Hindlimb muscle (tissue), 1 donor: ENCODE measurements at places on chromosomes 1 and 21.

DNA sequence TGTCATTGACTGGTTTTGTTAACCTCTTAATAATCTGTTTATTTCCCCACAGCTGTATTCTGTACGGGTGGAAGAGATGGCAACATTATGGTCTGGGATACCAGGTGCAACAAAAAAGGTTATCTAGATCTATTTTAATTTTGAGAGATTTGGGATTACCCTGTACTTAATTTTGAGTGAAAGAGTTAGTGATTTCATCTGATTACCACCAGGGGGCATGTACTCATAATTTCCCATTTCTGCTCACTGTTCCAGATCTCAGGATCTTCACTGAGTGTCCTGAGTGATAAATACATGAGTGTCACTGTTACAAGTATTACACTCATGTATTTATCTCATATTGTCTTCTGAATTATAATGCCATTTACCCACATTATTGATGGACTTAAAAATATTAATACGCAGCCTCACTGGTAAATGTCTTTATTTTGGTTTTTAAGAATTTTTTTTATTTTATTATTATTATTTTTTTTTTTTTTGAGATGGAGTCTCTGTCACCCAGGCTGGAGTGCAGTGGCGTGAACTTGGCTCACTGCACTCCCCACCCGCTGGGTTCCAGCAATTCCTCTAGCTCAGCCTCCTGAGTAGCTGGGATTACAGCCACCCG, 27.4 kb downstream of the DTL start:
- DNase-seq = peak; percentile 6

GRCh38 chr1:28845786-28846543, 34.0 kb downstream of the OPRD1 start:
- no peak for DNase-seq

GRCh38 chr1:2468041-2468472, 8.0 kb upstream of the PLCH2 start:
- peak; percentile 43 for DNase-seq

DNA sequence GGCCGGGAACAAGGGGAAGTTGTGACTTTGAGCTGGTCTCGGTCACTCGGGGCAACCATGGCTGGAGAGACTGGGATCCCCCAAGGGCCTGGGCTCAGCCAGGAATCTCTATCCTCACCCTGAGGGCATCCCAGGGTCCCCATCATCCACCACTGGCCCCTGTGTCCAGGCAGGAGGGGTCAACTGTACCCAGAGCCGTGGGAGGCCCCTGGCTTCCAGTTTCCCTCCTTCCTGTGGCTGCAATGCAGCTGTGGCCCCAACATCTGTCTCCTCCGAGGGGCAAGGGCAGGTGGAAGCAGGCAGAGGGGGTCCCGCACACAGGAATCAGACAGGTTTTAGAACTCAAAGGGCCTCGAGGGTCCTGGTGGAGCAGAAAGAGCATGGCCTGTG, 332.7 kb upstream of the VAMP3 start:
- DNase-seq = no peak

DNA sequence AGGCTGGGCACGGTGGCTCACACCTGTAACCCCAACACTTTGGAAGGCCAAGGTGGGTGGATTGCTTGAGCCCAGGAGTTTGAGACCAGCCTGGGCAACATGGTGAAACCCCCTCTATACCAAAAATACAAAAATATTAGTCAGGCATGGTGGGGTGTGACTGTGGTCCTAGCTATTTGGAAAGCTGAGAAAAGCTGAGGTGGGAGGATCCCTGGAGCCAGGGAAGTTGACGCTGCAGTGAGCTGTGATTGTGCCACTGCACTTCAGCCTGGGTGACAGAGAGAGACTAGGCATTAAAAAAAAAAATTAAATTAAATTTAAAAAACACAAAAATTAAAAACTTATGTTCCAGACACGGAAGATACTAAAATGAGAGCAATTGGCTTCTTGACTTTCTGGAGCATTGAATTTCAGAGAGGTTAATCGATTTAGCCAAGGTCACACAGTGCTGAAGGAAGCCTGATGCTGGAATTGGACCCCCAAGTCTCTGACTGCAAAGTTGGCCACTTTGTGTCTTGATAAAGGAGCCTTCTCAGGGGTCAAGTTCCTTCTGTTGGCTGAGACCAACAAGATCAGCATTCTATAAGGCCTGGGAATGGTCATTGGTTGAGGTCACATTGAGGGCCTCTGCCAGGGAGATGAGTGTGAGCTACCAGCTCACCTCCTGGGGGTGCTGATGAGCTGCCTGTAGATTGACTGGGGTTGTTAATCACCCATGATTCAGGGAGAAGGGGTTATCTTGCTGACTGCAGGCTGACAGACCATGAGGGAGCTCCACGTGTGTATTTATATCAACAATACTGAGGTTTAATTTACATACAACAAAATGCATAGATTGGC, 54.3 kb downstream of the RPS6KA1 start:
- no peak for DNase-seq

GRCh38 chr1:98556521-98557158, 104.9 kb upstream of the SNX7 start:
- DNase-seq = no peak

DNA sequence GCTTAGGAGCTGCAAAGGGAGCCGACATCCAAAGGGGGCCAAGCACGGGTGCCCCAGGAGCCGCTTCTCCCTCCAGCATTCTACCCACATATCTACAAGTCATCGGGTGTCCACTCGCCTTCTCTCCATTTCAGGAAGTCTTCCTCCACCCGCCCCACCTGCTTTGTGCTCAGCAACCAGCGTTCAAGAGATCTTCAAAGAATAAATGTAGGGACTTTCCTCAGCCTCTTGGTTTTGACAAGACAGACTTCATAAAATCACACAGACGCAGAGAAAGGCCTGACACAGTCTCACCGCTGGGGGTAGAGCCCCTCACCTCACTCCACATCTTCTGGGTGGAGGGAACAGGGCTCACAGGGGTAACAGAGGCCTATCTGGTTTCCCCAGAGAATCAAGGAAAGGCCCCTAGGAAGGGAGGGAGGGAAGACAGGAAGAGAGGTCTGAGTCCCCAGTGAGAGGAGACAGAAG, 49.5 kb downstream of the SSBP3 start:
- DNase-seq = no peak

- DNase-seq = peak; percentile 57
These were observed 139.8 kb downstream of the RYR2 start for GRCh38 chr1:237181743-237182317.

DNA sequence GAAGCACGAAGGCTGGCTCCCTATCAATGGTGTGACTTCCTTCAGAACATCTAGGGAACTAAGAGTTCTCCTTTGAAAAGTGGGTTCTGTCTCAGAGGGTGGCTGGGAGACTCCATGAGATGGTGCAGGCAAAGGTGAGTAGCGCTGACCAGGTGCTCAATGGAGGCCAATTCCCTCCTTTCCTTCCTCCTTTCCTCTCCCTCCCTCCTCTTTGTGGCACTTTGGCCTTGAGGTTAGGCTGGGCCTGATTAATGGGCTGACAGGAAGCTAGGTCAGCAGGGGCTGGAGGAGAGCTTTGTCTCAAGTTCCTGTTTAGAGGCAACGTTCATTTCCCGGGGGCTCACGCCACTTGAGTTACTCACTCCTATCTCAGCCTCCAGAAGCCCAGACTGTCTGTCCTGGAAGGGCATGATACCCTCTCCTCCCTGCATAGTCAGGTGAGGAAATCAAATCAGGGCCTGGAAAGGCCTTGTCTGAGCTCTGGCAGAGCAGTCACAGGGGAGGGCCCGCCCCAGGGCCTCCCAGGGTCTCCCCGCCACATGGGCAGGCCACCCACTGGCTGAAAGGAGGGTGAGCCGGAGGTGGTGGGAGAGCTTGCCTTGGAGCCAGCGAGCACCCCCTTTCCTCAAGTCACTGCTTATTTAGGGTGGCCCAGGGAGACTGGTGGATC, 58.4 kb upstream of the SSBP3 start:
- no peak for DNase-seq

GRCh38 chr1:47228644-47229030, 3.4 kb downstream of the TAL1 start:
- DNase-seq = no peak

GRCh38 chr21:36499578-36500471, 19.9 kb upstream of the CLDN14 start:
- DNase-seq = no peak

GRCh38 chr21:25029580-25029979, 577.7 kb downstream of the MRPL39 start:
- DNase-seq = no peak

DNA sequence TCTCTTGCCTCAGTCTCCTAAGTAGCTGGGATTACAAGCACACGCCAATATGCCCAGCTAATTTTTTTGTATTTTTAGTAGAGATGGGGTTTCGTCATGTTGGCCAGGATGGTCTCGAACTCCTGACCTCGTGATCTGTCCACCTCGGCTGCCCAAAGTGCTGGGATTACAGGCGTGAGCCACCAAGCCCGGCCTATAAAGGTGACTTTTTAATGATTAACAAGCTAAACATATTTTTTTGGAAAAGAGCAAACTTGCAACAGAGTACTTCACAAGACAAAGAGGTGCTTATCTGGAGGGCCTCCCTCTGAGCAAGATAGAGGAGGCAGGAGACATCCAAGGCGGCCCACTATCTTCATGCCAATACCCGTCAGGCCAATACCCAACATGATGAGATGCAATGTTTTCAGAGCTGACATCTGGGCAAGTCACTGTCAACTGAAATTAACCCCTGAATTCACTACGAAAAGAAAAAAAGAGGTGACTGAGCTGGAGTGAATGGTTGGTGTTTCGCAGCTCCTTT, 10.5 kb downstream of the BCAR3 start:
- DNase-seq = no peak

GRCh38 chr21:38880577-38880966, 74.8 kb downstream of the ETS2 start:
- no peak for DNase-seq

GRCh38 chr1:101769520-101769919, 227.2 kb downstream of the OLFM3 start:
- DNase-seq = no peak

DNA sequence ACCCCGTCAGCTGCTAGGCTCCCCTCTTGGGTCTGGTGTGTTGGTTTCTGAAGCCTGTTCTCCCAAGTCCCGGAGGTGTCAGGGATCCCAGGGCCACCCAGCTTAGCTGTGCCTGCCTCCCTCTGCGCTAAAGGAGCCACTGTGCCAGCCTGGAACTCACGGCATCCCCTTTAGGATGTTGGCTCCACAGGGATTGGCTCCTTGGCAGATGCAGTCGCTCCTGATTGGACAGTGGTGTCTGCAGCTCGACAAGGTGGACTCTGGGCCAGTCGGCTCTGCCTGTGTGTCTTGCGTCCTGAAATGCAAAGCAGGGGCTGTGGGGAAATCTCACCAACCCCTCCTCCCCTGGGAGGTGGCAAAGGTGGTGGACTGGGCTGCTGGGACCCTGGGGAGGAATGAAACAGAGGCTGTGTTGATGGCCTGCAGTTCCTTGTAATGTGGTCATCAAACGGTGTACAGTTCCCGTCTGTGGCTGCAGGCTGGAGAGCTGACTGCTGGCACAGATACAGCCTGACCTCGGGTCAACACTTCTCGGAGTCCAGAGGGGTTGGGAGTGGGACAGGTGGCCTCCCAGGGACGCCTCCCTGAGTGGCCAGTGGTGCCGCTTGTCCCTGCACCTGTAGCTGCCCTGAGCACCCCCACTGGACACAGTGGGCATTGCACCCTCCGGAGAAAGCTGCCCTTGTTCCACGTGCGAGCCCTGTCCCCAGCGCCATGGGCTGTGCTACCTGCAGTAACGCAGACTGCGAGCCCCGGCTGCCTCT, 11.5 kb upstream of the KCNAB2 start:
- no peak for DNase-seq

GRCh38 chr1:197994907-197995407, 77.8 kb downstream of the LHX9 start:
- DNase-seq = no peak

DNA sequence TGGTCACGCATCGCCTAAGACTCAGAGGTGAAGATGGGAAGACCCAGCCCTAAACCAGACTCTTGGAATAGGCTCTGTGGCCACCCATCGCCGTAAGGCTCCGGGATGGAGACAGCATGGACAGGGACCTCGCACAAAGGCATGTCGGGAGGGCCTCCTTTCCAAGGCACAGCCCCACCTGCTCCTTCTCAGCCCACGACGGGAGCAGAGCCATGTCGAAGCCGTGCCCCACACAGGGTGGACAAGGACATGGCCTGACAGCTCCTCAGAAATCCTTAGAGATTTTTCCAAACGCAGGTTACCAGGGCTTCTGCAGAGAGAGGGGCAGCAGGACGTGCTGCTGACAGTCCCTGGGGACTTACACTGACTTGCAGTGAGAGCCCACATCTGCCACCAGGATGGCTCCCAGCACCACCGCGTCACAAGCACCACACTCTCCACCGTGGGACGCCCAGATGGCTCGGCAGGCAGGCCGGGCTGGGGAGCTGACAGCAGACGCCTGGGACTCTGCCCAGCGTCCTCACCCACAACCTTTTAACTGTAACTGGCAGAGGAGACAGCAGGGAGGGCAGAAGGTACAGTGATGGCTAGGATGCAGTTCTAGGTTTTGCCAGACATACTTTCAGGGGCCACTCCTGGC, 12.0 kb downstream of the SSU72 start:
- no peak for DNase-seq

DNA sequence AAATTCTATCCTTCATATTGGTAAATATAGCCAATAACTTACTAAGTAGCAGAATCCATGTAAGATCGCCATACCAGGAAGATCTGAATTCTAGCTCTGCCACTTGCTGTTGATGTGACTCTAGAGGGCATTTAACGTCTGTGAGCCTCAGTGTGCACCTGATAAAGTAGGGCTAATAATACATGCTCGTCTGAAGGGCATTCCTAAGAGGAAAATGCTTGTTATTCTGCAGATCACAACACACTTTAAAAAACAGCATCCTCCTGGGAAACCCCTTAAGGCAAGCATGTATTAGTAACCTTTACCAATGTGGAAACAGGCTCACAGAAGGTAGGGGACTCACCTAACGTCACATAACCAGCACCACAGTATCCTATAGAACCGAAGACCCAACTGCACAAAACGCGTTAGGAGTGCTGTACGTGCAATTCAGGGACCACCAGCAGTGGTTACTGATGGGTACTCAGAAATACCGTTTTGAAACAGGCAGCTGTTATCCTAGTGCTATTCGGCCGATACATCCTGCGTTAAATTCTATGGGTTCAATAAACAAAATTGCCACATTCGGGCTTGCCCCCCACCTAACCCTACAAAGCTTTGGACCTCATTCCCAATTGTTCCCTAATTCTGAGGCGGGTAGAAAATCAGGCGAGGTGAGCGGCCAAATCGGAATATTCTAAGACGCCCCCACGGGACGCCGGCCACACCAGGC, 758 bp downstream of the DEPDC1 start:
- DNase-seq = no peak

- DNase-seq = no peak
These were observed 239.0 kb downstream of the LMX1A start for GRCh38 chr1:165117482-165117881.

DNA sequence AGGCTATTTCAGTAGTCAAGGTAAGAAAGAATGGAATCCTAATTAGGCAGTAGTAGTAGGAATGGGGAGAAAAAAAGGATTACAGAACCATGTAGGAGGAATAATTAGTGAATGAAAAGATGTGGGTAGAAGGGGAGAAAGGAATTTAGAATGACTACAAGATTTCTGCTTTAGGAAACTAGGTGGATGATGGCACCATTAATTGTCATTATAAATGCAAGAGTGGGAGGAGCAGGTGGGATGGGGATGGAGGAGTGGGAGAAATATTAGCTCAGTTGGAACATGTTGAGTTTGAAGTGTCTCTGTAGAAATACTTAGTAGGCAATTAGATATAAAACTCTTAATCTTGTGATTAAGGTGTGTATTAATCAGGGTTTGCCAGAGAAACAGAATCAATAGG, 50.0 kb upstream of the C21orf91 start:
- DNase-seq = no peak

- no peak for DNase-seq
These were observed 379.1 kb upstream of the TMPRSS15 start for GRCh38 chr21:18782721-18783120.
